ENCODE measurements at places on chromosomes 3 and 15.

DNA sequence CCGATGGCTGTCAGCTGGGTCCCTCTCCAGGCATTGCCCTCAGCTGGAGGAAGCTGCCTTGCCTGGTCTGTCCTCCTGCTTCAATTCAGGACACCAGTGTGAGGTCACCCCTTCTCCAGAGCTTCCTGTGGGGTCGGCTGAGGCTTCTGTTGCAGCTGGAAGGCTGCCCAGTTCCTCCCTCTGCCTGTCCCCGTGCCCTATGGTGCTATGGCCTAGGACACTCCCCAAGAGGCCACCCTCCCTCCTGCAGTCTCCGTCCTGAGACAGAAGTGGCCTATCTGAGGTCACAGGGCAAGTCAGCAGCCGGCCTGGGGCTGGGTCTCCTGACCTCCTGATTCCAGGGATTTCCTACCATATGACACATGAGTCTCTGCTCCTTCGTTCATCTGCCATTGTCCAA, 57.9 kb downstream of the RASGRF1 start:
- no peak for DNase-seq

DNA sequence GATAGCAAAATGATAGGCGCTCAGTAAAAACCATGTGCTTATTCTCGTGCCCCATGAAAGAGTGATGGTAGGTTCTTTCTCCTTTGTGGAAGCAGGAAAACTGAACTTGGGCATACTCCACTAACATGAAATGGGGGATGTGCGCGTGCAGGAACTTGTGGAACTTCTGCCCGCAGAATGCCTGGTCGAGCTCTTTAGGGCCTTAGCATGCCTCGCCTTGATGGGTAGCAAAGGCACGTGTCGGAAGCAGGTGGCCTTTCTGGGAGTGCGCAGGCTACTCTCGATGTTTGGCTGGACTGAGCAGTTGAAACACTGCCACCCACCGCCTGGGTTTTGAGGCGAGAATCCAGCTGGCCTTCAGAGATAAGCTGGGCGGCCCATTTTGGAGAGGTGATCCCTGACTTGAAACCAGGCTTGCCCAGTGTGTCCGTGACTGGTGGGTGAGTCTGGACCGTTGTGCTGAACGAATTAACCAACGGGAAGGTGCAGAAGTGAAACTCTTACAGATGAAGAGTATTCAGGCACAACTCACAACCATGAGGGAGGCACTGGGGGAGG, 842 bp downstream of the PCCB start:
- DNase-seq: peak; percentile 50

GRCh38 chr3:105579439-105579838, 212.7 kb downstream of the ALCAM start:
- no peak for DNase-seq

DNA sequence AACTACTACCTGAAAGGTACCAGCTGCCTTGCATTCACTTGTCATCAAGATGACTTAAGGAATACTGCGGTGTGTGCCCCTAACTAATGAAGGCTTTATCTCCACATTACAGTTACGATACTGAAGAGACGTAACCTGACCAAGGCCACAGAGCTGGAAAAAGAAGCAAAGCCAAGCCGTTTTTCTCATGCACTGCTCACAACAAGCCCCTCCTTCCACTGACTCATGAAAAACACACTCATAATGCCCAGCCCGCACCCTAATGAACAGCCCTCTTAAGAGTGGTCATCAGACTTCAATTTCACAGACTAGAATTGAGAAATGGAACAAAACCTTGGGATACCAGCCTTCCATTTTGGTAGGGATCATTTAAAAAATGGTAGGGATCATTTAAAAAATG, 11.6 kb downstream of the PSMD6 start:
- no peak for DNase-seq

DNA sequence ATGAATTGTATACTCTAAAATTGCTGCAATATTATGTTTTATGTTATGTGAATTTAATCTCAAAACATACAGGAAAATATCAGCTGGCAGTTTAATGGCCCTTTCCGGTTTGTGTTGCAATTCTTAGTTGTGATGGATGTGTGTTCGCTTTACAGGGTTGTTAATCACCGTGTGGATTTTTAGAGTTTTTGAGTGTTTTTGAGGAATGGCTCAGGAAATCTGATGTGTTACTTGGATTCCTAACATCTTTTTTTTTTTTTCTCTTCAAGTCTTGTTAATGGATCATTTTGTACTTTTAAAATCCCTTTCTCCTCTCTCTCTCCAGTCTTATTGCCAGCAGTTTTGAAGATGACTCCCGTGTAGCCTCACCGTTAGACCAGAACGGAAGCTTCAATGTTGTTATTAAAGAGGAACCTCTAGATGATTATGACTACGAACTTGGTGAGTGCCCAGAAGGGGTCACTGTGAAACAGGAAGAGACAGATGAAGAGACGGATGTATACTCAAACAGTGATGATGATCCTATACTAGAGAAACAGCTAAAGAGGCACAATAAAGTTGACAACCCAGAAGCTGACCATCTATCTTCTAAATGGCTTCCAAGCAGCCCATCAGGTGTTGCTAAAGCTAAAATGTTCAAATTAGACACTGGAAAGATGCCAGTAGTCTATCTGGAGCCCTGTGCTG, 35.7 kb downstream of the MGA start:
- no peak for DNase-seq

DNA sequence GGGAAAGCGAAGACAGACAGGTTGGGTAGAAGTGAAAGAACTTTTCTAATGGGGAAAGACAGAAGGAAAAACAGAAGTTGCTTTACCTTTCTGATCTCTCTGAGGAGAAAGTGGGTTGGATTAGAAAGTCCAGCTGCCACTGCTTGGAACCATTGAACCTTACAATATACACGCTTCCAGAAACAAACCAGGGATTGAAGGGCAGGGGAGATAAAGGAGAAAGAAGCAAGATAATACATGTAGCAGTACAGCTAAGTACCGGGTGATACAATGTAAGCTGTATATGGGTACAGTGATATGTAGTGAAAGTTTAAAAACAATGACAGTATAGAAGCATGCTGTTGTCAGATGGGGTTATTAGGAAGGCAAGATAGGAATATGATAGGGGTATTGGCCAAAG, 684.4 kb downstream of the AGBL1 start:
- DNase-seq: no peak

DNA sequence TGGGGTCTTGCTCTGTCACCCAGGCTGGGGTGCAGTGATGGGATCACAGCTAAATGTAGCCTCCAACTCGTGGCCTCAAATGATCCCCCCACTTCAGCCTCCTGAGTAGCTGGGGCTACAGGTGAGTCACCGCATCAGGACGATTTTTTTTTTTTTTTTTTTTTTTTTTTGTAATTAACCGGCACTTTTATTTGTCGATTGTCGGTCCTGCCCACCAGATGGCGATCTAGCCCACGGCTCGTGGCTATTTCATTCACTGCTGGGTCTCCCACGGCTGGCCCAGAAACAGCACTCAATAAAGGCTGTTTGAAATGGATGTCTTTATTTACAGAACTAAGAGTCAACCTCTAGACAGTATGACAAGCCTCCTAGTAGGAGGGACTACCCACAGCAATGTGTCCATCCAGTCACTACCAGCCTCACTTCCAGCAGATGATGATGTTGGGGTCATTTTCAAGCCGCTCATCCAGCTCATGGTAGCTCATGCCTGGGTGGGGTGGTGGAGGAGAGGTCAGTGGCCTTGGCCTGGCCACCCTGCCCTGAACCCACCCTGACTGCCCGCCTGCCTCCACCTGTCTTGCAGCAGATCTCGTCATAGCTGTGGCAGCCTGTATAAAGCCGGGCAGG, 1.8 kb upstream of the ZMYND10 start:
- DNase-seq: no peak

DNA sequence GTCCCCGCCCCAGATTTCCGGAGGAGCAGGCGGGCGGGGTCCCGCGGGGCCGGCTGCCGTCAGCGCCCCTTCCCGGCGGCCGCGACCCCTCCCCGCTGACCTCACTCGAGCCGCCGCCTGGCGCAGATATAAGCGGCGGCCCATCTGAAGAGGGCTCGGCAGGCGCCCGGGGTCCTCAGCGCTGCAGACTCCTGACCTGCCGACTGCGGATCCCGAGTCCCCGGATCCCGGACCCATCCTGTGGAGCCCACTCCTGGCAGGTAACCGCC, at the start of gene TRH:
Gene TRH, plus strand, starts transcription at position 157 of the 269 bp plus-strand sequence. CDS start 1,097 bp downstream, outside the sequence.
- no peak for DNase-seq

DNA sequence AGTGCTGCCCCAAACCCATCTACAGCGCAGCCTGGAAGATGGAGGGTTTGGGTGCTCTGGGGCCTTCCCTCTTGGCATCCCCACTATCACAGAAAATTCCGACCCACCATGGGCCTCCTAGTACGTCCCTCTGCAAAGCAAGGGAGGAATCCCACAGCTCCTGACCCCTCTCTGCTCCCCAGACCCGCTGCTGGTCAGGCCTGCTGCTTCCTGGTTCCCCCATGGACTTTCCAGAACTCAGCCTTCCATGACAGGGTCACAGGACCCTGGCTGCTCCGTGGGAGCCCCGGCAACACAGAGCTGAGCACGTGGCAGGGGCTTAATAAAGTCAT, 3.1 kb upstream of the LOXL1 start:
- no peak for DNase-seq

GRCh38 chr15:89128320-89129122, 40.3 kb downstream of the ABHD2 start:
- DNase-seq: no peak

GRCh38 chr3:52236424-52236886, 2.5 kb downstream of the TWF2 start:
- DNase-seq: no peak

All from DMS 273 treated with DMSO at 0.1 percent for 48 hours (cell line).